ENCODE measurements at places on chromosomes 4 and X. TPM values are rescaled to one million over a fixed set of nuclear protein-coding genes. Genes with fewer than 3 reads are reported as not detected.

The TCEAL5 gene
- total RNA-seq, result not detected

GRCh38 chr4:27921231-27921630 is 1060.6 kb downstream of the STIM2 start:
- H3K27ac ChIP-seq, result no peak overlapping the region
- no peaks in the 10 kb centered on the region for H3K36me3 ChIP-seq
- no peaks in the 10 kb centered on the region for H3K4me1 ChIP-seq
- no peak overlapping the region for H3K4me3 ChIP-seq
- no peak for DNase-seq
- H3K27me3 ChIP-seq, result no peaks in the 10 kb centered on the region

The RBMXL3 gene
- total RNA-seq, result not detected

The MTTP gene
- not detected for total RNA-seq

The LAS1L gene
- 43.8 TPM for total RNA-seq

The SYNPO2 gene
- total RNA-seq, result 2.8 TPM

GRCh38 chr4:30718641-30719453 is 1.3 kb upstream of the PCDH7 start:
- no peaks in the 10 kb centered on the region for H3K36me3 ChIP-seq
- DNase-seq, result no peak

The PNPLA4 gene
- total RNA-seq, result not detected
